ENCODE measurements at places on chromosomes 3 and 15.

DNA sequence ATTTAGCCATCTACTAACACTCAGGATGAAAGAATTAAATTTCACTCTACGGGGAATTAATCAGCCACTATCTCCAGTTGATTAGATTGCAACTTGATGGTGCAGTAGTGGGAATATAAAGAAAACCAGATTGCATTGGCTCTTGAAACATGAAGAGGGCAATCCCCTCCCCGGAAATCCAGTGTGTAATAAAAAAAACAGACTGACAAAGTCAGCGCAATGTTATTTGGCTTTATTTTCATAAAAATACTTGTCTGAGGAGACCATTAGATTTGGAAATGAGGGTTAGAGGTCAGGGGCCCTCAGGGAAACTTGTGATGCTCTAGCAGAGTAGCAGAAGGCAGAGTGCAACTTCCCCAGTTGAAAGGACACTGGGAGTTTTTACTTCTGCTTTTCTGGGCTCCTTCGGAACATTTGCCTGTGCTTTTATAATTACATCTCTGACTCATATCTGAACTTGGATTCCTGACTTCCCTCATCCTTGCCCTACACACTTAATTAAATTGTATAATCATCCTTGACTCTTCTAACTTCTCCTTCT, 326.8 kb downstream of the TUSC7 start:
- H3K27ac ChIP-seq: peak overlapping the region; percentile 60
- peaks cover 7% of the 10 kb centered on the region for H3K4me1 ChIP-seq
- no peak for DNase-seq
- H3K27me3 ChIP-seq: no peaks in the 10 kb centered on the region

GRCh38 chr3:44529927-44530326, 25.1 kb upstream of the ZKSCAN7 start:
- no peaks in the 10 kb centered on the region for H3K36me3 ChIP-seq
- H3K27ac ChIP-seq: no peak overlapping the region

DNA sequence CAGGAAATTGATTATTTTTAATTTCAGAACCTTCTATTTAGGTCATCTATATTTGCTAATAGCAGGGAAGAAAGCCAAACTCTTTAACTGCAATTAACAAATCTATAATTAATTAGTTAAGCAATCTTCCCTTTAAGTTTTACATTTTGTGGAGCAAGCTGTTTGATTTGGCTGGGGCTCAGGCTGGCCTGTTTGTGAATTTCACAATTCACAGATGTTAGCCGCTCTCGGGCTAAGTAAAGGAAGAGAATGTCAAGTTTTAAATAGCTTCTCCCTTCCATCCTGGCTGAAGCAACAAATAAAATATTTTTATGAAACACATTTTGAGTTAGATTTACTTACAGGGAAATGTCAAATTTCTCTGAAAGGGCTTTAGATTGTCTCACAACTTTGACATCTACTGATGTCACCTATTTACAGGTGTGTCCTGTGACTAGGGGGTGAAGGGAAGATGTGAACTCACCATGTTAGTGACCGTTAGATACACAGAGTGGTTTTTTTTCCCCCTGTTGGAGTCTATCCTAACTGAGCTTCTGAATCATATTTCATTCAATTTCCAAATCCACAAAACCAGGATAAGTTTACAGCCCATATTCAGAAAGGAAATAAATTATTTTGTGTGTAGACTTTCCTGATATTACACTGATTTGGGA, 1.3 kb upstream of the TP63 start:
- H3K4me3 ChIP-seq: no peak overlapping the region
- no peaks in the 10 kb centered on the region for H3K27me3 ChIP-seq
- H3K4me1 ChIP-seq: peaks cover 19% of the 10 kb centered on the region

GRCh38 chr3:125381314-125381713, 6.2 kb upstream of the ZNF148 start:
- H3K4me3 ChIP-seq: no peak overlapping the region
- H3K27ac ChIP-seq: no peak overlapping the region
- no peak for DNase-seq
- peaks cover 4% of the 10 kb centered on the region for H3K4me1 ChIP-seq
- no peaks in the 10 kb centered on the region for H3K27me3 ChIP-seq
- H3K36me3 ChIP-seq: no peaks in the 10 kb centered on the region

DNA sequence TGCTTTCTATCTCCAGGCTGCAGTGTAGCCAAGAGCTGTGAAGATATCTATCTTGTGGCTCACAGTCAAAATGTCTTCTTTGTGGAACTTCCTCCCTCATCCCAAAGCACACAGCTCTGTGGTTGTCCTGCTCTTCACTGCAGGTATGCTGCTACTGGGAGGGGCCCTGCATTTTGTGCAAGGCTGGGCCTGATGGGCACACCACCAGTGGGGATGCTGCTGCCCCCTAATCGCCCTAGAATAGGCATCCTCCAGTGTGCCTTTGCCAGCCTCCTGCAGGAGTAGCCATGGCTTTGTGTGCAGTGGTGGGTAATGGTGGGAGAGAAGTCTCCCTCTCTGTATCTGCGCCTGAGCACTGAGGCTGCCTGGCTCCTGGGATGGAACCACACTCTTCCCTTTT, 297.3 kb downstream of the DOCK3 start:
- no peaks in the 10 kb centered on the region for H3K36me3 ChIP-seq
- H3K27me3 ChIP-seq: no peaks in the 10 kb centered on the region
- H3K27ac ChIP-seq: no peak overlapping the region
- no peak overlapping the region for H3K4me3 ChIP-seq
- H3K4me1 ChIP-seq: no peaks in the 10 kb centered on the region

DNA sequence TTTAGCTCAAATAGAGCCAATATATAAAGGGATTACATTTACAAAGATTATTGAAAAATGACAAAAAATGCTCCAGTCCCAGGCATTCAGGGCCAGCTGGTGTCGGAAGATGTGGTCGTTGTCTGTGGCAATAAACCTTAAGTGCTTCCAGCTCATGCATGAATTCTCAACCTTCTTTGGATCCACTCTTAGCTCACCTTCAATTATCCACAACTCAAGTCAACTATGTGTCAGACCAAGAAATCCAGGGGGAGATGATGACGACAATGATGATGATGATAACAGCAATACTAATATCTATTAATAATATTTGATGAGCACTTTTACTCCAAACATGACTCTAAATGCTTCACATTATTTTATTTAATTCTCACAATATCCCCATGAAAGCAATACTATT, 53.6 kb upstream of the PXYLP1 start:
- no peak for DNase-seq
- no peak overlapping the region for H3K4me3 ChIP-seq
- no peaks in the 10 kb centered on the region for H3K36me3 ChIP-seq
- H3K27ac ChIP-seq: no peak overlapping the region
- H3K4me1 ChIP-seq: no peaks in the 10 kb centered on the region

- H3K4me3 ChIP-seq: no peak overlapping the region
- no peak for DNase-seq
- peaks cover 27% of the 10 kb centered on the region for H3K4me1 ChIP-seq
- H3K27me3 ChIP-seq: no peaks in the 10 kb centered on the region
Observed at GRCh38 chr3:120052677-120053076, 41.6 kb downstream of the GSK3B start.

DNA sequence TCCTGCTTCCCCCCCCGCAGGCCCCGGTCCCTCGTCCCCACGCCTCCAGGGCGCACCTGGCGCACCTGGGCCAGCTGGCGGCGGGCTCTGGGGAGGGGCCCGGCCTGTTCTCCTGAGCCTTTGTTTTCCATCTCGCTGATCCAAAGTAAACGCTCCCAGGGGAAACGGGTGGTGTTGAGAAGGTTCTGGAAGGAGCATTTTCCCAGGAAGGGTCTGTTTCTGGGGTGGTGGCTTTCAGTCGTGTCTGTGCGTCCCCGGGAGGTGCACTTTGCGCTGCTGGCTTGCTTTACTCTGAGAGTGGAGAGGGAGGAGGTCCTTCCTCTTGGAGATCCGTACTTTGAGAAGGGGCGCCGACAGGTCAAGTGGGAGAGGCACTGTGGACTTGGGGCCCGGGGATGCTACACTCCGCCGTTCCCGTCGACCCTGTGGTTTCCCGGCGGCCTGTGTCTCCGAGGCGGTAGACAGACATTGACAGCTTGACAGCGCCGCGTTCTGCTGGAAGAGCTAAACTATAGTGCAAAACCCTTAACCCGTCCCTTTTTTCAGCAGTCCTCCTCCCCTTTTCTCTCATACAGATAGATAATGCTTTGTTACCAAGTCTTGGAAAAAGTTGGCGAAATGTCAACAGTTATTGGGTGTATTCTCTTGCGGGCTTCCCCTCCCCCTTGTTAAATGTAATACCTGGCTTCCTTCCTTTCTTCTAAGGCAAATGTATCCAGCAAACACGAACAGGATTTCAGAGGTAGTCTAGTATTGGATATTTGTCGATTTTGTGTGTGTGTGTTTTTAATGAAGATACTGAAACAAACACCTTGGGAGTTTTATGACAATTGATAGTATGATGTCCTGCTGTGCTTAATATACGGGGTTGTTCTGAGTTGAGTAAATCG, 6.5 kb downstream of the TPM1 start:
- H3K27ac ChIP-seq: peak overlapping the region; percentile 90
- H3K4me1 ChIP-seq: peaks cover 85% of the 10 kb centered on the region
- peaks cover 25% of the 10 kb centered on the region for H3K27me3 ChIP-seq
- no peak for DNase-seq

DNA sequence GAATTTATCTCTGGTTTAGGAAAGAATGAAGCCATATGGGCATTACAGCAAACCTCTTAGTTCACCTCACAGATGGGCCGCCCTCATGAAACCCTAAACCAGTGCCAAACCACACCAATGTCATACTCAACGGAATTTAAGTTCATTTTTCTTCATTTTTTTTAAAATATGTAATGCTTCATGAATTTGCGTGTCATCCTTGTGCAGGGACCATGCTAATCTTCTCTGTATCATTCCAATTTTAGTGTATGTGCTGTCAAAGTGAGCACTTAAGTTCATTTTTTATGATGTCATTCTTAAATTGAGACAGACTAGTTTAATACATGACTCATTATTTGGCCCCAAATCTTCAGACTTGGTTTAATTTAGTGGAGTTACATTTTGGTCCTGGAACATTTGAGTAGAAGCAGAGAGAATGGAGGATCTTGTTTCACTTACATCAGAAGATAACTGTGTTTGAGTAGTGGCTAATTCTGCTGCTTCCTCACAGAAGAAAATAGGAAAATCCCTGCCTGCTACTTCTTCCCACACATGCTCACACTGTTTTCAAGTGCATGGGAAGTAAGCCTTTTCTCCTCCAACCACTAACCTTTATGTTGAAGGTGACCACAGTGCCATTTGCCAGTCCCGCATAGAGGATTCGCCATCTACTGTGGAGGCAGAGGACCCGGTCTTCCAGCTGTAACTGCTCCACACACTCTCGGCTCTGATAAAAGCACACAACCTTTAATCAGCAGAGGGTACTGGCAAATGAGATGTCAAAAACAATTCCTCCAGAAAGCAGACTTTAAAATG, 63.3 kb downstream of the ZNF106 start:
- peaks cover 99% of the 10 kb centered on the region for H3K36me3 ChIP-seq
- H3K4me1 ChIP-seq: no peaks in the 10 kb centered on the region

DNA sequence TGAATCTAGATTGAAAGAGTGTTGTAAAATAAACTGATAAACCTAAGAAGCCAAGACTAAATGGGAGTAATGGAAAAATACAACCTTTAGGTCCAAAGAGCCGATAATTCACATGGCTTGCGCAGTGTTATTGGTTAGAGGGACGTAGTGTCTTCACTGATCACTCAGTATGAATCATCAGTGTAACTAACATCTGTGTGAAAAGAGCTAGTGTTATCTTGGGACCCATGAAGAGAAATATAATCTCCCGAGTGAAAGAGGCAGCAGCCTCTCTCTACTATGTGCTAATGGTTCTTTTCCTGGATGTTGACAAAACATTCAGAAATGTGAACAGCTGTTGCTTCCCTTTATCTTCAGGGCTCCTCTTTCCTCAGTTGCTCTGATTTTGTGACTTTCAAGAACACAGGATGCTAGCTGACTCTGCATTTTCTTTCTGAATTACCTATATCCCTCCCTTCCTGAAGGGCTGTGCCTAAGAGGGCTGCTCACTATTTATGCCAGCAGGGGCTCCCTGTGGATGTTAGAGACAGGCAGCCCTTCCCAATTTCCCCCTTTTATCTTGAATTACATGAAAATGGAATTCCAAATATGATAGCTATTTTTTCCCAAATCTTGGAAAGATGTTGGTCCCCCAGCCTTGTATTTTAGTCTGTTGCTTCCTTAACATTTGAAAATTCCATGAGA, 128.8 kb downstream of the GRM7 start:
- no peak for DNase-seq
- H3K27ac ChIP-seq: no peak overlapping the region

- peak; percentile 55 for DNase-seq
- H3K27me3 ChIP-seq: no peaks in the 10 kb centered on the region
- no peaks in the 10 kb centered on the region for H3K36me3 ChIP-seq
- no peak overlapping the region for H3K27ac ChIP-seq
- peaks cover 39% of the 10 kb centered on the region for H3K4me1 ChIP-seq
- no peak overlapping the region for H3K4me3 ChIP-seq
Observed at GRCh38 chr15:31265090-31265870, 61.4 kb upstream of the KLF13 start.

DNA sequence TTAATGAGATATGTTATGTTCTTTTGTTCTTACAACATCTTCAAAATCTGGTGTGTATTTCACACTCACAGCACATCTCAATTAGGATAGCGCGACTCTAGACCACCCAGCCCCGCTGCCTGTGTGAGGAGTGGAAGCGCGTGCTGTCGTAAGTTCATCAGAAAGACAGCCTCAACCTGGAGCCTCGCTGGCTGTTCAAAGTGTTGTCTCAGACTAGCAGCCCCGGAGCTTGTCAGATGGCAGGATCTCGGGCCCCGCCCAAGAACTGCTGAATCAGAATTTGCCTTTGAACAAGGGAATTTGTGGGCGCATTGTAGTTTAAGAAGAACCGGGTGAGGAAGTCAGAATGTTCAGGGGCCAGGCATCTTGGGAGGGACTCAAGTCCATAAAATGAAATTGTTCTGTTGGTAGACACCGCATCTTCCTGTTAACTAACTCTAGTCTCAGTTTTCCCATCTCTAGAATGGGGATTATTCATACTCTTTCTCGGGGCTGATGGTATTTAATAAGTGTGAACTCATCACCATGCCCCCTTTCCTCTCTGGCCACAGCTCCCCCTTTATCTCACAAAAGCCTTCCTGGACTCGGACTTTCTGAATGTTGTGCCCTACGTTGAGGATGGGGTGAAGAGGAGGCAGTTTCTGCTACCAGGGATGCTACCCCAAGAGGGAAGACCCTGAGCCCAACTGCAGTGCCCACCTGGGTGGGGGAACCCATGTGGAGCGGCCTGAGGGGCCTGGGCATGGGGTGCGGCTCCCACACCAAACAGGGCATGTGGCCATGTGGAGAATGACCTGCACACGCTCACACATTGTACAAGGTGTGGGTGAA, 40.4 kb downstream of the BHLHE40 start:
- H3K4me3 ChIP-seq: no peak overlapping the region
- H3K27me3 ChIP-seq: no peaks in the 10 kb centered on the region
- no peaks in the 10 kb centered on the region for H3K36me3 ChIP-seq
- H3K27ac ChIP-seq: peak overlapping the region; percentile 80
- DNase-seq: no peak

All from suprapubic skin (tissue), 4 donors.